ENCODE measurements at places on chromosomes 6 and 20.

GRCh38 chr20:60667641-60668040 is 584.4 kb upstream of the CDH4 start:
- DNase-seq: no peak

- DNase-seq: no peak
Measured at GRCh38 chr6:34926655-34927054, 37.6 kb downstream of the ANKS1A start.

- DNase-seq: no peak
Measured at GRCh38 chr20:20188647-20189046, 136.3 kb downstream of the CFAP61 start.

- DNase-seq: no peak
Measured at GRCh38 chr6:130811932-130812331, 15.3 kb upstream of the SMLR1 start.

GRCh38 chr6:135088281-135088680 is 33.7 kb upstream of the HBS1L start:
- no peak for DNase-seq

GRCh38 chr20:631101-631500 is 21.0 kb upstream of the TCF15 start:
- DNase-seq: no peak

DNA sequence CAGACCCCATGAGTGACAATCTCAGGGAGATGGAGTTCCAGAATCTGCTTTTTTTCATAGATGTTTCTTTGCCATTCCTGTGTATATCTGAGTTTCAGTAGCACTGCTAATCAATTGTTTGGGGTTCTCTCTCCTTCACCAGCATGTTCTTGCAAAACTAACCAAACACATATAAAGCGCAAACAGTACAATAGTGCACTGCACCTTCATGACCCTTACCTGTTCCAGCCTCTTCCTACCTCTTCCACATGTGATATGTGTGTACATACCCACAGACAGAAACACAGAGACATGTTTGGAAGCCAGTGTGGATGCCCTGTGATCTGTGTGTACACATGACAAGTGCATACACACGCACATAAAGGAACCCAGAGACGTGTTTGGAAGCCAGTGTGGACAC is 1.8 kb upstream of the CEP43 start:
- DNase-seq: no peak

DNA sequence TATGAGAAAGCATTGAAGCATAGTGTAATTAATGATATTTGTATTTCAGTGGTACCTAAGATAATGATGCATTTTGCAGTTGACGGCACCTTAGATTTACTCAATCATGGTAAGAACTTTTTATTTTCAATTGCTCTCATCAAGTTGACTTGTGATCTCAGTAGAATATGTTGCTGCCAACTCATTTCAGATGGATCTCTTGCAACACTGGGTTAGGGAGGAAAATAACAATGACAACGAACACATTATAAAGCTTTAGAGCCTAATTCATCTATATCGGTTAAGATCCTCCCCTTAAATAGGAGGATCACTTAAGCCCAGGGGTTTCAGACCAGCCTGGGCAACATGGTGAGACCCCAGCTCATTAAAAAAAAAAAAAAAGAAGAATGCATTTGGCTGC is 18.0 kb upstream of the TBC1D22B start:
- DNase-seq: no peak

Measured in foreskin melanocyte (primary cell).